AG09319 (cell line): ENCODE measurements at places on chromosomes 2 and 18.

DNA sequence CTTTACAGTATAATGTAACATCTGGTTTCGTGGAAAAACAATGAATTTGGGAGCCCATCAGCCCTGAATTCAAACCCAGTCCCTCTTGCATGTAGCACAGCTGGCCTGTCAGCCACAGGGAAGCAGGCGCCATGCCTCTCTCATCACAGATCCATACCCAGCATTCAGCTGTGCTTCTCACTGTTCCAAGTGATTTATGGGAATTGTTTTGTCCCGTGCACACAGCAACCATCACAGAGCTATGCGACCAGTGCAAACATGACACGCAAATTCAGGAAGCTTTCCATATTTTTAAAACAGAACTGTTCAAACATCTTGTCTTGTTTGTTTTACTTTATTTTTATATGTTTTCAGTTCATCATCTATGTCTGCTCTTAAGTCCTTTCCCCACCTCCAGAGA, 496.1 kb downstream of the EIPR1 start:
- DNase-seq: no peak

DNA sequence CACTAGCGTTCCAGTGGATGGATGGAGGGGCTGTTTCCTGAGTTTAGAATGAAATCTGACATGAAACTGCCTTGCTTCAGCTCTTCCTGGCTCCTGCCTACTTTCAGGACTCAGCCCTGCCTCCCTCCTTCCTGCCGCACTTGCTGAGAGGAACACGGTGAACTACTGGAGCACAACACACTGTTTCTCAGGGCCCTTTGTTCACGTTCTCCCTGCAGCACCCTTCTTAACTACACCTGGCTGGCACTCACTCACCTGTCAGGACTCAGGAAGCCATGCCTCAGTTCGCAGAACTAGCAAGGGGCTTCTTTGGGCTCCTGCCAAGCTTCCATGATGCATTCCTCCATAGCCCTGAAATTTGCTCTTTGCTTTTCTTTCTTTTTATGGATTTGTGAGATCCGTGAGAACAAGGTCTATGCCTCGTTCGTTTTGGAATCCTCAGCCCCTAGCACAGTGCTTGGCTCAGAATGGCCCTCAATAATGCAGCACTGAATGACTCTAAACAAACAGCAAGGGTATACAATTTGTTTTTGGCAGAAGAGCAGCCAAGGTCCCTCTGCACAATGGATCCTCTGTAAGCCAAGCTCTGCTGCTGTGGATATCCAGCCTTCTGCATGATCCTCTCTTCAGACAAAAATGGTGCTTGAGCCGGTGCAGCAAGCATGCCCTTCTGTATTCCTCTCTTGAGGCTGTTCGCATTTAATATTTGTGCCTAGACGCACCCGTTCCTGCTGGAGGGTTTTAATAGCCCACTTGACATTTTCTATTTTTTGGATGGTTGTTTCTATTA, 357.0 kb downstream of the TSN start:
- DNase-seq: no peak

DNA sequence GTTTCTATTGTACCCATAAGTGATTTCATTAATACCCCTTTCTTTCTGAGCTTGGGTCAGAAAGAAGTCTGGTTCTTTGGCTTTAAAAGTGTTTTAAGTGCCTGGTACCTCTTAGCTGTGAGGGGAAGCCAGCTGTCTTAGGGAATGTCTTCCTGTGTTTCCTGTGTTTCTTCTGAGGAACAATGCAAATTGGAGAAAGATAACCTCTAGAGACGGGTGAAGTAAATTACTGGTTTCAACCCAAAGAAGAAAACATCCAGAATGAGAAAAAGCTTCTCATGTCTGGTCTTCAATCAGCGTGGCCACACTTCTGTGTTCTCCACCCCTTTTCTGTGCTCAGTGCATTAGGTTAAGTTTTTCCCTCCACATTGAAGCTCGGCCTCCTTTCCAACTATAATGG, 10.2 kb upstream of the CHN1 start:
- DNase-seq: no peak

GRCh38 chr2:96082211-96083063, 33.9 kb downstream of the ADRA2B start:
- DNase-seq: no peak

DNA sequence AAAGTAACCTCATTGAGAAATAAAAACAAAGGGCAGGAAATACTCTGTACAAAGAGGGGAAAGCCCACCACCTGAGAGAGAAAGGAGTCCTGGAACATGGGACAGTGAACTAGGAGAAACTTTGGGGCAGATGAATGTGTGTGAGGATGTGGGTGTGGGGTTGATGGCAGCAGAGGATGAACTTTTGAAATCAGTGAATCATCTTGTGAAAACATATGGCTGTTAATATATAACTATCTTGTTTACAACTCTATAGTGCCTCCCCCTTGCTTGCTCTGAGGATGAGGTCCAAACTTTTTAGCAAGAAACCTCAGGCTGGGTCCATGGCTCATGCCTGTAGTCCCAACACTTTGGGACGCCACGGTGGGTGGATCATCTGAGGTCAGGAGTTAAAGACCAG, 171.8 kb upstream of the LHCGR start:
- no peak for DNase-seq
